ENCODE measurements at places on chromosomes 1 and 21.

DNA sequence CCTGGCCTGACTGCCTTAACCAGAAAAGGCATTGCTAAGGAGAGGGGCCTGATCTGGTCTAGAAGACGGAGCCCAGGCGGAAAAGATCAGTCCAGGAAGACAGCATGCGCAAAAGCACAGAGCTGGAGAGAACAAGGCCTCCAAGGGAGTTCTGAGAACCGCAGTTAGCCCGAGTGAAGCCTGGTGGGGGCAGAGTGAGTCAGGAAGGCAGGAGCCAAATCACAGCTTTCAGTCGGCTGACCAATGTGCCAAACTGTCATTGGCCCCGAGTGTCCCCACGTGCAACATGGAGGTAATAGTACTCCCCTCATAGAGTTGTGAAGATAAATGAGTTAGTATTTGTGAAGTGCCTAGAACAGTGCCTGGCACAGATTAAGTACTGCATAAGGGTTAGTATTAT, 1.2 kb upstream of the TSPAN2 start:
- DNase-seq = no peak

DNA sequence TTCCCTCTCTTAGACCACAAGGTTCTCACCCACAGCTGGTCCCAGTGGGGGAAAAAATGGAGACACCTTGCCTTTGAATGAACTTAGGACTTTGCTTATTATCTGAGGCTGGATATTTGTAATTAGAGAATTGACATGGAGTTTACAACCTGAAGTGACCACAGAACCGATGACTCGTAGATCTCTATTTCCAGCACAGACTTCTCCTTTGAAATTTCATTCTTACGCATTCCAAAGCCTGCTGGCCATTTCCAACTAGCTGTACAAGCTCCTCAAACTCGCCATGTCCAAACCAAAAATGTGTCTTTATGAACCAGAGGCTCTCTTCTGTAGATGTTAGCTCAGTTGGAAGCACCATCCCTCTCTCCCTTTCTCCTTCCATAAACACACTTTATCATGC, 12.0 kb downstream of the RAB7B start:
- no peak for DNase-seq

DNA sequence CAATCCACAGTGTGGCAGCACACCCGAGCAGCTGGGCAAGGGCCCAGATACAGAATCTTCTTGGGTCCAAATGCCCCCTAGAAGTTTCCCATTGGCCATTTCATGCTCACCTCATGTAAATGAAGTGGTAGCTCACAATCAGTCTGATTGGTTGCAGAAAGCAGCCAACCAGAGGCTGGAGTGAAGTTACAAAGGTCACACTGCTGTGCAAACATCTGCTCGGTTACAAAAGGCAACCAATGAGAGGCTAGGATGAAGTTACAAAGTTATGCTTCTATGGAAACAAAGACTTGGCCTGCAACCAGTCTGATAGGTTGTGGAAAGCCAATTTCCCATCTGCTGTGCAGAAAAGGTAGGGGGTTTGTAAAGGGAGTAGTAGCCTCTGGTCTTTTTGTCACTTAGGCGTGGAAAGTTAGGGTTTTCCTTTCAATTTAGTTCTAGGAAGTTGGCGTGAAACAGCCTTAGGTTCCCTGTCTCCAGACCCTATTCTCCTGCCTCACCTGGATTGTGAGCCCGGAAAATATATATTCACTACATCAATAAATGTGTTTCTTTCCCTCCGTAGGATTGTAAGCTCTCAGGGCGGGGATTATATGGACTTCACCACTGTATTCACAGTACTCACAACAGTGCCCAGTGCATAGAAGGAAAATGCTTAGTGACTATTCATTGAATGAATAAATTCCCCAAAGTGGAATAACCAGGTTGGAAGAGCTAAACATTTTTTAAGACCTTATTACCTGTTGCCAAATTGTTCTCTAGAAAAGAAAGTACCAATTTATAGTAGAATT, 91.9 kb downstream of the URB2 start:
- no peak for DNase-seq

- no peak for DNase-seq
These were observed 28.6 kb downstream of the ERG start for GRCh38 chr21:38469642-38470041.

DNA sequence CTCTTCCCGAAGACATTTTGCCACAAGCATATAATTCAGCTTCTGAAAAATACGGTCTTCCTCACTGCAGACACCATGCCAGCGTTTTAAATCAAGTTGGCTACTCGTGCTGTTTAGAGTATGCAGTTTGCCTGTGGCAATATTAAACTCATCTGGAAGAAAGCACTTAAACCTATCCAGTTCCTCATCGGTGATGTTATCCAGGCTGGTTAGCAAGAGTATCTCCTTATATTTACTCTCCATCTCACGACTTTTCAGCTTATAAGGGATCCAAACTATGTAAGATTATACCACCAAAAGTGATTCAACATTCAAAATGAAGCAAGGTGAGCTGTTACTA, 9.7 kb upstream of the IFI16 start:
- DNase-seq = no peak

- no peak for DNase-seq
These were observed 199.6 kb upstream of the C1orf87 start for GRCh38 chr1:60273185-60273584.

- peak; percentile 25 for DNase-seq
These were observed 12.4 kb downstream of the NEXN start for GRCh38 chr1:77900687-77901293.

GRCh38 chr21:31416465-31416864, 72.4 kb upstream of the TIAM1 start:
- DNase-seq = no peak

- DNase-seq = peak; percentile 27
These were observed 723 bp downstream of the CDC42BPA start for GRCh38 chr1:227317523-227318015.

DNA sequence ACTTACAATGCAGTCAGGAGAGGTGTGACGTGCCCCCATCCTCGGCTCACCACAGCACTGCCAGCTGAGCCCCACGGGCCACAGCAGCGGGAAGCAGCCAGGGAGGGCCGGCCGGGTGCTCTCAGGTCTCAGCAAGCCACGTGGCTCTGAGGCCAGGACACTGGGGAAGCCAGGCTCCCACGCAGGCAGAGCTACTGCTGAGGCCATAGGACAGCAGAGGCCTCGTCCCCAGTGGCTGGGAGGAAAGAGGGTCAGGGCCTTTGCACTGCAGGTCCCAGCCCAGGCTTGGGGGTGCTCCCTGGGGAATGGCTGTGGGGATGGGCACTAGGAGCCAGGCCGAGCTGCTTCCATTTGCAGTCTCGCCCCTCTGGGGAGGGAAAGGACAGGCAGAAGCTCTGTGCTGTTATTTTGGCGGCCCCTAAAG, 5.8 kb downstream of the LRRC47 start:
- no peak for DNase-seq

DNA sequence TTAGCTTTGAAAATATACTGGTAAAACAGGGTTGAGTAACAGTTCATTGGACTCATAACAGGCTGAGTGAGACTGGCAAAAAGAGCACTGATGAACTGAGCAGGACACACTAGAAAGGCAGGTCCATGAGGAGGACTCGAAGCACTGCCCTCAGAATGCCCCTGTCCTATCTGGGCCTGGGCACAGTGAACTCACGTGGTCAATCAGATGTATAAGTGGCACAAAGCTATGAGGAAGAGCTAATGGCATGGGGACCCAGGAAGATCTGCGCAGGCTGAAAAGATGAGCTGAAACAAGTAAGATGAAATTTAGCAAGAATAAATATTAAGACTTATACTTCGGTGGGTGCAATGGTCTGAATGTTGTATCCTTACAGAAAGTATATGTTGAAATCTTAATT, 9.2 kb upstream of the RGS7 start:
- DNase-seq = no peak

DNA sequence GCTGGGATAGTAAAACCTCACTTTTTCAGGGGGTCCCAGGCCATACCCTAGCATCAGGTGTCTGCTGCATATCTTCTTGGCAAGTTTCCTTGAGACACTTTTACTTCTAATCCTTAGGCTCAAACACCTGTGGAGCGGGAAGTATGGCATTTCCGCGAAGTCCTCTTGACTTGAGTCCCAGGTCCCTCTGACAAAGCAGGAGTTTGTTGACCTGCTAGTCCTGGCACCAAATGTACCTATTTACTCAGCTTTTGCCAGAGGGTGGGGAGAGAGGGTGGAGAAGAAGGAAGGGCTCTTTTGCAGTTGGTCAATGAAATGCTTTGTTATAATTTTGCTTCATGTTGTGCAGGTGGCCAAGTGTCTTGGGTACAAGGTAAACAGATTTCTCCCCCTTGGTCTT, 59.7 kb downstream of the CLIC6 start:
- DNase-seq = no peak

- DNase-seq = no peak
These were observed 18.1 kb upstream of the NBPF1 start for GRCh38 chr1:16631248-16632043.

DNA sequence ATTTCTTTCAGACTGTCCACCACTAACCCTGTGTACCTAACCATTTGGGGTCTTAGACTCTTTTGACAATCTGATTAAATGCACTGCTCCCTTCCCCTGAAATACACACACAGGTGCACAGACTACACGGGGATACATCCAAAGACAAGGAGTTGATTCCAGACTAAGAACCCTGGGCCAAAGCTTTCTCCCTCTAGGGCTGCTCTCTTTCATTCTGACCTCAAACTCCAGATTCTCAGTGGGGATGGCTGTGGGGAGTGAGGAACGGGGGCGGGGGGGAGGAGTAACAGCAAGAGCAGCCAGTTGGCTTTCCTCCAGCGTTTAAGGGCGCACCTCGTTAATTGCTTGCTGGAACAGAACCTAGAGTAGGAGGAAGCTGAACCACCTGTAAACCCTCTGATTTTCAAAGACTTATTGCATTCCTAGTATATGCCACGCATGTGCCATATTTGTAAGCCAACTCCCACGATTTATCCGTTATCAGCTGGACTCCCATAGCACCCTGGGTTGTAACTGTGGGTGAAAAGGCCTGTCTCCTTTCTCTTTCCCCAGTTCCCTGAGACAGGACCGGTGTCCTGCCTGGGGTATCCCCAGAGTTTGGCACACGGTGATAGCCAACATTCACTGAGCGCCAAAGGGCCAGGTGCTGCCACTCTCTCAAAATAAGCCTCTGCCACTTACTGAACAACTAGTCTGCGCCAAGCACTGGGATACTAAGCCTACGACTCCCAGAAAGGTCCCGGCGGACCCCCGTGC, 920 bp downstream of the MTHFR start:
- DNase-seq = no peak

- peak; percentile 36 for DNase-seq
These were observed 37.3 kb downstream of the PLEKHO1 start for GRCh38 chr1:150186789-150187559.

- no peak for DNase-seq
These were observed 231 bp upstream of the RPS6KA1 start for GRCh38 chr1:26529405-26529654.

- no peak for DNase-seq
These were observed 3.3 kb downstream of the NCSTN start for GRCh38 chr1:160346463-160346862.

- DNase-seq = no peak
These were observed 64.1 kb downstream of the KIFAP3 start for GRCh38 chr1:170010443-170010842.

GRCh38 chr21:42474043-42474831, 21.8 kb downstream of the RSPH1 start:
- peak; percentile 33 for DNase-seq

DNA sequence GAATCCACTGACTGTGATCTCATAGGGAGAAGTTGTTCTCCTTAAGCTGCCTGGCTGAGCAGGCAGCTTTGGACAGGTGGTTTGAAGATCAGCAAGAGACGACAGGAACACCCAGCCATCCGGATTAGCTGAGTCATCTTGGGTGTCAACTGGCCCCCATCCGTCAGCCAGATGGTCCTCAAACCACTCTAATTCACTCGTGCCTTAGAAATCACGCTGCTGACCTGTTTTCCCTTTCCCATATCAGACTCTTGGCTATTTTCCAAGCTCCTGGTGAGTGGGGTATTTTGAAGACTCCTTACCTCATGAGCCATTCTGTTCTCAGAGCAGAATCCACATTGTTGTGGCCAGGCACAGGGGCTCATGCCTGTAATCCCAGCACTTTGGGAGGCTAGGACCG, 149.1 kb upstream of the L1TD1 start:
- DNase-seq = no peak

- no peak for DNase-seq
These were observed 77.8 kb downstream of the RWDD3 start for GRCh38 chr1:95311762-95312161.
